Mammary epithelial cell (primary cell): ENCODE measurements at places on chromosomes 13 and 19.

GRCh38 chr13:43100667-43101066 is 77.3 kb downstream of the DNAJC15 start:
- no peak for DNase-seq

GRCh38 chr13:90438576-90438975 is 908.9 kb upstream of the MIR17HG start:
- DNase-seq = no peak

- peak; percentile 30 for DNase-seq
Observed at GRCh38 chr19:40549007-40549708, 27.5 kb upstream of the SHKBP1 start.

- DNase-seq = no peak
Observed at GRCh38 chr13:25945596-25945995, 106.2 kb downstream of the SHISA2 start.

GRCh38 chr13:113898391-113898790 is 34.5 kb upstream of the GAS6 start:
- no peak for DNase-seq

DNA sequence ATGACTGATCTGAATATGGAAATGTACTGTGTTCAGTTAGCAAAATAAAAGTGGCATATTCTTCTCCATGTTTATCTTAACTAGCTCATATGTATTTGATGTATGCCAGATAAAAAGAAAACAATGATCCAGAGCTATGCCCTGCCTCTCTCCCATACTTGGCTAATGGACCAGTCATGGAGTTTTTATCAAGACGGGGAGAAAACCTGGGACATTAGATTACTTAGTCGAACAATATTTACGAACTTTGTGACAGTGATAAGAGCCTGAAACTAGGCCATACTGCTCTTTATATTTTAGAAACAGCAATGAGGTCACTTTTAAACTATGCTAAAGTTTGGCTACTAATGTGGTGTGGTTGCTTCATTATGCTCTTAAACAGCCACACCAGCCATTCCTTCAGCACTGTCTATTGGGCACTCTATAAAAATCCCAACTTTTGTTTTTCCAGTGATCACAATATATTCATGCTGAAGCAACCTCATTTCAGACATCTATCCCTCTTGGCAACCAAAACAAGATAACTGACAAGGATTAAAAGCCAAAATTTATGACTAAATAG is 265.0 kb downstream of the FGF14 start:
- no peak for DNase-seq

GRCh38 chr19:8132858-8133458 is 16.4 kb downstream of the FBN3 start:
- DNase-seq = no peak

GRCh38 chr13:40800559-40800958 is 11.1 kb downstream of the SLC25A15 start:
- no peak for DNase-seq

DNA sequence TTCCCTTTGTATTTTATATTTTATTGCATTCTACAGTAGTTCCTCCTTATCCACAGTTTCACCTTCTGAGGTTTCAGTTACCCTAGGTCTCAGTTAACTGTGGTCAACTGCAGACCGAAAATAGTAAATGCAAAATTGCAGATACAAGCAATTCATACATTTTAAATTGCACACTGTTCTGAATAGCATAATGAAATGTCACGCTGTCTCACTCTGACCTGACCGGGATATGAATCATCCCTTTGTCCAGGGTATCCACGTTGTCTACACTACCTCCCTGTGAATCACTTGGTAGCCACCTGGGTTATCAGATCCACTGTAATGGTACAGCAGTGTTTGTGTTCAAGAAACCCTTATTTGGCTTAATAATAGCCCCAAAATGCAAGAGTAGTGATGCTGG is 325.0 kb downstream of the DNAJC15 start:
- peak; percentile 74 for DNase-seq

- DNase-seq = no peak
Observed at GRCh38 chr19:40625406-40626120, 24.4 kb downstream of the LTBP4 start.

DNA sequence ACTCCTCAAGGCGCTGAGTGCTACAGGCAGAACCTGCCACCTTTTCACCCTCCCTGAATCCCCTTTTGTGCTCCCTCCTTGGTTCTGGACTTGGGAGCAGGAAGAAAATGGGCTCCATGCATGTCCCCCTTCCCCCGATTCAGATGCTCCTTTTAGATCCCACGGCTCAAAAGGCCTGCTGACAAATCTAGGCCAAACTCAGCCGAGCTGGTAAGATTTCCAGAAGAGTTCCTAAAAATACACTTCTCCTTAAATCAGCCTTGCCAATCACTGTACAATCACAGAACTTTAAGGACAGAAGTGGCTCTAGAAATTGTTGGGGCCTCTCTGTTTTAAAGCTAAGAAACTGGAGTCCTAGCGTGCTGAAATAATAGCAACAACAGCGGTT is 37.3 kb downstream of the MBNL2 start:
- DNase-seq = no peak

- DNase-seq = no peak
Observed at GRCh38 chr13:107865318-107865575, 350.1 kb downstream of the LIG4 start.
